GM13976 (cell line): ENCODE measurements at places on chromosomes 16 and 17.
A peak's percentile ranks its signal among the peaks of the same experiment; 100 is the strongest.

- DNase-seq, result no peak
Measured at GRCh38 chr17:28725166-28725659, 820 bp downstream of the TLCD1 start.

- no peak for DNase-seq
Measured at GRCh38 chr16:88197481-88198456, 185.0 kb upstream of the ZNF469 start.

DNA sequence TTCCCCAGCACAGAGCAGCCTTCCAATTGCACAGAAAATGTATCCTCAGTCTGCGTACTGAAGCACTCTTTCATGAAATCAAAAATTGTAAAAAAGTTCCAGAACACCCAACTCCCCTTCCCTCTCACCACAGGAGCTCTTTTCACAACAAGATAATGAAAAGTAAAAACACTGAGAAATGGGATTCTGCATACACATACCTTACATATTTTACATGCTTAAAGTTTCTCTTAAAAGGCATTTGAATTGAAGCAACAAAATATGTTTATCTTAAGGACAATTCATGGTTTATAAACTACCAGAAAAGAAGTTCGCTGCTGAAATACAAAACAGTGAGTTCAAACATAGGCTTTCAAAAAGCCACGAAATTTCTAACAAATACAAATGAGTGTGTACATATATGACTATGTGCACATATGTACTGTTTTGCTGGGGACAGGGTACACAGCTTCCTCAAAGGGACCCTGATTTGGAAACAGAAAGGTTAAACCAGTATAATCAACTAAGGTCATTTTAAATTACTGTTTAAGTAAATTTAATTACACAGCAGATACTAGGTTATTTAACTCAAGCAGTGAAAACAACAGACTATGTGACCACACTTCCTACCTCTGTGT lies 33.8 kb downstream of the COG1 start:
- DNase-seq, result no peak

- no peak for DNase-seq
Measured at GRCh38 chr17:3744014-3744413, 20.3 kb downstream of the HASPIN start.

DNA sequence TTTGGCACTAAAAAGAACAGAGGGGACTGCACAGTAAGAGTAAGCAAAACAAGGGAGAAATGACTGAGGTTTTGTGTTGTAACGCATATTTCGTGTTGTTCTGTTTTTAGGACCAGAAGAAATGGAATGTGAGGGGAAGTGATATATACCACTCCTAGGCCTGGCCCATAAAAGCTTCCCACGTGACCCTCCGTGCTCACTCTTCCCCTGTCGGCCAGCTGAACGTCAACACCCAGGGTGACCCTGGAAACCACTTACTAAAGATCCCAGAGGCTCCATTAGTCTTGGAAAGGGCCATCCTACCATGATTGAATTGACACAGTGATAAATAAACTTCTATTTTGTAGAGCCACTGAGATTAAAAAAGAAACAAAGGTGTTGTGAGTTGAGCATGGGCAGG lies 79.8 kb downstream of the HELZ start:
- DNase-seq, result no peak

- DNase-seq, result no peak
Measured at GRCh38 chr16:50899951-50900350, 158.1 kb downstream of the CYLD start.

- no peak for DNase-seq
Measured at GRCh38 chr17:4475001-4475400, 23.7 kb upstream of the SPNS2 start.

GRCh38 chr16:81567087-81567486 lies 122.5 kb downstream of the CMIP start:
- DNase-seq, result no peak

GRCh38 chr17:20968913-20969616 lies 73.7 kb downstream of the USP22 start:
- no peak for DNase-seq

GRCh38 chr16:87198328-87198832 lies 118.8 kb downstream of the C16orf95 start:
- DNase-seq, result no peak

GRCh38 chr17:61144617-61145564 lies 254.8 kb upstream of the TBX2 start:
- no peak for DNase-seq

DNA sequence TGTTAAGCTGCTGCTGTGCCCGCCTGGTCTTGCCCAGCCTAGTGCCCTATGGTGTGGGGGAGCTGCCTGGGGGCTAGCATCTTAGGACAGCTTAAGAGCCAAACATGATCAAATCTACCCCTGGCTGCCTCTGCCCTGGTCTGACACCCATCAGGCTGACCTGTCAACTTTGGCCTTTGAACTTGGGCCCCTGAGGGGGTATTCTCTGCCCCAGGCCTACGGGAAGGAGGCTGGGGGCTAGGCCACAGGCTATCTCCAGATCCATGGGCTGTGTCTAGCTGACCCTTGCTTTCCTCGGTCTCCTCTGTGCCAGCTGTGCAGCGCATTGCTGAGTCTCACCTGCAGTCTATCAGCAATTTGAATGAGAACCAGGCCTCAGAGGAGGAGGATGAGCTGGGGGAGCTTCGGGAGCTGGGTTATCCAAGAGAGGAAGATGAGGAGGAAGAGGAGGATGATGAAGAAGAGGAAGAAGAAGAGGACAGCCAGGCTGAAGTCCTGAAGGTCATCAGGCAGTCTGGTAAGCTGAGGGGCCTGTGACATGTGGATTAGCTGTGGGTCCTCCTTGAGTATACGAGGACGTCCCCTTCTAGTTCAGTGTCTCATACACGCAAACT lies 3.3 kb upstream of the STARD3 start:
- DNase-seq, result no peak

- DNase-seq, result peak; percentile 80
Measured at GRCh38 chr16:49855280-49855821, 561 bp downstream of the ZNF423 start.

GRCh38 chr17:60141111-60142018 lies 8.4 kb upstream of the CA4 start:
- DNase-seq, result no peak

GRCh38 chr17:8709006-8709405 lies 35.6 kb downstream of the CCDC42 start:
- DNase-seq, result no peak

DNA sequence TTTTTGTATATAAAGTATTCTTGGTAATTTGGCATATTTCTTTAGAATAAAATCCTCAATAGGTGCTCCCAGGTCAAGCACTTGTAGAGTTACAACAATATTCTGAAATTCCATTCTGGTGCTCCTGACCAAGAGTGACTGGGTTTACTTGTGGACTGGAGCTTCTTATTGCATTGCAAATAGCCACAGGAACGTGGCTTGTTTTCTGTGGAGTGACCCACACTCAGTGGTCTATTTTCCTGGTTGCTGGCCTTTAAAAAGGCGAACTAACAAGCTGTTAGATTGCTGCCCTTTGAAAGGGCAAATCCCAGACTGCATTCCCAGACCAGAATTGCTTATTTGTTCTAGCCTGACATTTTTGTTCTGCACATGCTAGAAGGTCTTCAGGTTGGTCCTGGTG lies 658.8 kb upstream of the GOT2 start:
- DNase-seq, result no peak

- peak; percentile 95 for DNase-seq
Measured at GRCh38 chr17:61412143-61412859, 12.7 kb downstream of the TBX2 start.

DNA sequence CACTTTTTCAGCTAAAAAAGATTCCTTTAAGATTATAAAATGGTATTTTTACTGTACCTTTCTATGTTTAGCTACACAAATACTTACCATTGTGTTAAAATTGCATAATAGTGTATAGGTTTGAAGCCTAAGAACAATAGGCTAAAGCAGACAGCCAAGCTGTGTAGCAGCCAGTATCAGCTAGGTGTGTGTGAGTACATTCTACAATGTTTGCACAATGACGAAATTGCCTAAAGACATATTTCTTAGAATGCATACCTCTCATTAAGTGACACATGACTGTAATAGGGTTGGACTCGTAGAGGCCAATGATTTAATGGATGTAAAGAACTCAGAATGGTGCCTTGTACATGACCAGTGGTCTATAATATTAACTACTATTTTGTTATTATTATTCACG lies 1.9 kb upstream of the MT1B start:
- no peak for DNase-seq

GRCh38 chr16:30588651-30589050 lies 3.2 kb upstream of the ZNF785 start:
- DNase-seq, result no peak

- no peak for DNase-seq
Measured at GRCh38 chr17:9941305-9941704, 36.2 kb upstream of the RCVRN start.

GRCh38 chr16:74450236-74450635 lies 29.0 kb upstream of the CLEC18B start:
- no peak for DNase-seq

DNA sequence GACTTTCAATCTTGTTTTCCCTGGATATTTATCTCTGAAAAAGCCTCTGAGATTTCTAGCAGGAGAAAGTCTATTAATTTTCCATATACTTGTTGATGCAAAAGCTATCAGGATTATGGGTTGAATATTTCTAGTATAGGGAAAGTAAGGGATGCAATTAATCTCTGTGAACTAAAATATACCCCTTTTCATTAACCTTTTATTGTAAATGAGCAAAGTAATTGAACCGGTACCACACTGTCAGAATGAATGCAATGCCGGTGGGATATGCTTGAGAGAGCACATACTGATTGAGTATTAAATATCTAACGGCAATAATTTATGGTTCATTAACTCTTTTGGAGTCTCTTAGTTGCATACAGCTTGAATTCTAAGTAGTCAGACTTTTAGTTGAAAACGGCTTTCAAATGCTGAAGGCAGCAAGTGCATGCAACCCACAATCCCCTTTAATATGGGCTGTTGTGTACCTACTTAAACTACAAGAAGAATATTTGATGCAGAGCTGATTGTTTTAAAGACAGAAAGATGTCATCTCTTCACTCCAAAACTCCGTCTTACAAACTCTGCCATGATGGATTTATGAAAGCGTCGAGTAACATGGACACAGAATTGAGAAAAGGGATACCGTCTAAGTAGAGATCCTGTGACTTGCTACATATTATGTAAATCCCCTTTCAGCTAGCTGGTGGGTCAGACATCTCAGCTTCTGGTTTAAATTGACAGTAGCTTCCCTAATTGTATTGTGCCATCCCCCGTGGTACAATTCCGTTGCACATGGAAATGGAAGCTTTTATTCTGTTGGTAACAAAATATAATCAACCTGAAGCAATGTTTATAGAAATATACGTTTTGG lies 141.3 kb upstream of the CDH8 start:
- no peak for DNase-seq

DNA sequence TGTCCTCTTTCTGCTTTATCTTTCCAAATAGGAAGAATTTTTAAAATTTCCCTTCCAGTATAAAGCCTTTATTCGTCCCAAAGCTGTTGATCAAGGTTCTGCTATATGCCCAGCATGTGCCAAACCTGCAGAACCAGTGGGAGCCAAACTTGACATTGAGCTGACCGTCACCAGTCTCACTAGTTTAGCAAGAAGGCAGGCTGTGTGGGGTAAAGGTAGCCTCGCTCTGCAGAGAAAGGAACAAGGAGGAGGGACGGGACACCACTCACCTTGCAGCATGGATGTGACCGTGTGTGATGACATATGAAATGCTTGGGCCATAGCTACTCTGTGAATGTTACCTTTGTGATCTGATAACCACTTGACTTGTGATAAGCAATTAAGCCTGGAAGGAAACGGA lies 392.2 kb downstream of the CPPED1 start:
- DNase-seq, result no peak

DNA sequence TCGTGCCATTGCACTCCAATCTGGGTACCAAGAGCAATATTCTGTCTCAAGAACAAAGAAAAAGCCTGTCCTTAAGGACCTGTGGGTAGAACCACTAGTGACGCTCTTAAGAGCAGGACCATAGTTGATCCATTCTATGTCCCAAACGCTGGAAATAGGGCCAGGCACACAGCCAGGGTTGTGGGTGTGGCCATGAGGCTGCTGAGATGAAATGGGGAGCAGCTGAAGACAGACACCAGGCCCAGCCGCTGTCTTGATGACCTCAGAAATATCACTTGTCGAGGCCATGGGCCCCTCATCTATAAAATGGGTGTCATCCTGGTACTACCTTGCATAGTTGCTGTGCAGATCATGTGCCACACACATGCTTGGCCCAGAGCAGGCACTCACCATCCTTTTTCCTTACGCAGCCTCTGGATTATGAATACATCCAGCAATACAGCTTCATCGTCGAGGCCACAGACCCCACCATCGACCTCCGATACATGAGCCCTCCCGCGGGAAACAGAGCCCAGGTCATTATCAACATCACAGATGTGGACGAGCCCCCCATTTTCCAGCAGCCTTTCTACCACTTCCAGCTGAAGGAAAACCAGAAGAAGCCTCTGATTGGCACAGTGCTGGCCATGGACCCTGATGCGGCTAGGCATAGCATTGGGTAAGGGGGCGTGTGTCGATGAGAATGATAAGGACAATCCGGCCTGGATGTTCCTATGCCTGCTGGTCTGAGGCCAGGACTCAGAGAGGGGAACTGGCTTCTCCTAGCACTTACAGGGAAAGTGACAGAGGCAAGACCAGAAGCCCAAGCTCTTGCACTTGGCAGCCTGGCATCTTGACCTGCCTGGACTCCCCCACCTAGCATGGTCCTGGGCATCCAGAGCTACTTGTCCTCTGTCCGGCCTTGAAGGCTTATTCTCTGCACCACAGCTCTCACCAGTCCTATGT lies 25.5 kb downstream of the CDH5 start:
- no peak for DNase-seq

DNA sequence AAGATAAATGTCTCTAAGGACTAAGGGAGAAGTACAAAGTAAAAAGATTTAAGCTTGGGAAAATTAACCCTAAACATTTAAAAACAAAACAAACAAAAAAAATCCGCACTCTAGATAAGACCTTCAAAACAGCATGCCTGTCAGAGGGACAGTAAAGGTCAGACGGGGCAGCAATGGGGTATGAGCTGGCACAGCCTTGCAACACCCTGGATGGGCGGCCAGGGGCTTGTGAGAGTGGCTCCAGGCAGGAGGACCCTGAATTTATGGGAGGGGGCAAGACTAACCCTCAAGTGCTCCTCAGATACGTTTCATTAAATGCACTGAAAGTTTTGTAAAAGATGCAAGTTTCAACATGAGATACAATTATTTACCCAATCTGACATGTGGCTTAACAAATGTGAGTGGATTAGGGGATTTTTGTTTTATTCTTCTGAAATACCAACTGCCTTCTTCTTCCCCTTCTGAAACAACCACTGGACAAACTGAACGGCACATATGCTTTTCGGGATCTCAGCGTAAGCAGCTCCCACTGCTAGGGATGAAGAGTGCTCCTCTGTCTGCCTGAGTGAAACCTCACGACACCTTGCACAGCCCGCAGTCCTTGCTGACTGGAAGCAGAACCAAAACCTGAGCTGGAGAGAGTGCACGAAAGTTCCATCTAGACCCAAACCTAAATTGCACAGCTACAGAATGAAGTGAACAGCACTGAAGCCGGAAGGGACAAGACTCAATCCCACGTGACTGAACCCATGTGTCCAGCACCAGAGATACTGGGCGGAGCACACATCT lies 128.4 kb downstream of the ANKRD11 start:
- peak; percentile 76 for DNase-seq

DNA sequence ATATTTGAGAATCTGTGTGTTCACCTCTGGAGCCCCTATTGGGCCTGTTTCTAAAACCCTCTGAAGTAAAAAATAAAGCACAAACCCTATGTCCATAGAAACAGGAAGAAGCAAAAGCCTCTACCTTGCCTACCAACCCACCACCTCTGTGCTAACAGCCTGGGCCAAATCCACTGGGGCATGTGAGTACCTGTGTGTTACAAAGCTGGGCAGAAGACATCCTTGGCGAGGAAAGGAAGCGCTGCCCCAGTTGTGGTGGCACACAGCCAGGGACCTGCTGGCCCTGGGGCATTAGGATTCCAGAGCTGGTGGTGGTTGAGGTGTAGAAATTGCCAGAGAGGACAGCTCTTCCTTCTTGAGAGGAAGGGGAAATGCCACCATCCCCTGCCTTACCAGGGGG lies 30.0 kb downstream of the MYO18A start:
- DNase-seq, result no peak
